ENCODE measurements at places on chromosomes 3 and 15. TPM values are rescaled to one million over a fixed set of nuclear protein-coding genes. Genes with fewer than 3 reads are reported as not detected.

Gene SLC28A2
- total RNA-seq, result not detected

Gene SPINK8
- not detected for total RNA-seq

Gene RTP3
- total RNA-seq, result not detected

Gene CLDN18
- not detected for total RNA-seq

Gene CHRM5
- total RNA-seq, result 0.06 TPM

Gene ABHD10
- total RNA-seq, result 33.1 TPM

- no peak for DNase-seq
Observed at GRCh38 chr15:69140306-69140705, 20.1 kb upstream of the GLCE start.

- no peak for DNase-seq
Observed at GRCh38 chr3:60461267-60461666, 790.0 kb downstream of the FHIT start.

GRCh38 chr3:191901741-191902140 is 440.8 kb downstream of the PYDC2 start:
- peak; percentile 4 for DNase-seq

GRCh38 chr3:135169651-135170050 is 374.6 kb downstream of the EPHB1 start:
- no peak for DNase-seq

GRCh38 chr3:109387621-109388020 is 50.3 kb upstream of the DPPA4 start:
- no peak for DNase-seq

DNA sequence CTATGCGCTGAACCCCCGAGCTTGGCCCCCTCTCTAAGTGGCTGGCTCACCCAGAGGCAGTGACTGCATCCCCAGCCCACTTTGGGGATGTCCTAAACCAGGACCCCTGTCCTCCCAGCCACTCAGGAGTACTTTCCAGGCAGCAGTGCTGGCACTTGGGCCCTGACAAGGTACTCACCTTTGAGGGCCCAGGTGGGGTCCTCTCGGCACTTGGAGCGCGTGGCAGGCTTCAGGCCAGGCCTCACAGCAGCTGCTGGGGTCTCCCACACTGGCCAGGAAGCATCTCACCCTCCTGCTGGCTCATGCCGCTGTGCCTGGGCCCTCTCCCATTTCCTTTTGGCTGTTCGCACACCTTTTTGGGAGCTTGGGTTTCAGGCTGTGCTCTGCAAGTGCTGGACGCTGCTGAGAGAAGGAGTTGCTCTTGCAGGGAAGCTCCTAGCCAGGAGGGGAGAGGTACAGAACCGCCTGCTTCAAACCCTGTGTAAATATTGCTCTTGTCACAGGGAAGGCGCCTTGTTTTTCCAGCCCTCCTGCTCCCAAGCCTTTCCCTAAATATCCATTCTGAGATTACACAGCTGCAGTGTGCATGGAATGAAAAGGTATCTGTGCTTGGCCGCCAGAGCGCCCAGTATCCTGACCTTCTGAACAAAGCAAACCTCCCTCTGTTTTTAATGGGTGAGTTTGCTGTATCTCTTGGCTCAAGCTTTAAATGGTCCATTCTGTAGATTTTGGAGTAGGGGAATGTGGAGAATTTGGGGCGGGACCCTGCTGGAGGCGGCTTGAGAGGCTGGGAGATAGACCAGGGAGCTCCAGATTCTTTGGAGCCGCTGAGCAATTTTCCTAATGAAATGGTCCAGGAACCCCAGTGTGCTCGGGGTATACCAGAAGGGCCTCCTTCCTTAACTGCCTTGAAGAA is 45.6 kb downstream of the DNASE1L3 start:
- no peak for DNase-seq

DNA sequence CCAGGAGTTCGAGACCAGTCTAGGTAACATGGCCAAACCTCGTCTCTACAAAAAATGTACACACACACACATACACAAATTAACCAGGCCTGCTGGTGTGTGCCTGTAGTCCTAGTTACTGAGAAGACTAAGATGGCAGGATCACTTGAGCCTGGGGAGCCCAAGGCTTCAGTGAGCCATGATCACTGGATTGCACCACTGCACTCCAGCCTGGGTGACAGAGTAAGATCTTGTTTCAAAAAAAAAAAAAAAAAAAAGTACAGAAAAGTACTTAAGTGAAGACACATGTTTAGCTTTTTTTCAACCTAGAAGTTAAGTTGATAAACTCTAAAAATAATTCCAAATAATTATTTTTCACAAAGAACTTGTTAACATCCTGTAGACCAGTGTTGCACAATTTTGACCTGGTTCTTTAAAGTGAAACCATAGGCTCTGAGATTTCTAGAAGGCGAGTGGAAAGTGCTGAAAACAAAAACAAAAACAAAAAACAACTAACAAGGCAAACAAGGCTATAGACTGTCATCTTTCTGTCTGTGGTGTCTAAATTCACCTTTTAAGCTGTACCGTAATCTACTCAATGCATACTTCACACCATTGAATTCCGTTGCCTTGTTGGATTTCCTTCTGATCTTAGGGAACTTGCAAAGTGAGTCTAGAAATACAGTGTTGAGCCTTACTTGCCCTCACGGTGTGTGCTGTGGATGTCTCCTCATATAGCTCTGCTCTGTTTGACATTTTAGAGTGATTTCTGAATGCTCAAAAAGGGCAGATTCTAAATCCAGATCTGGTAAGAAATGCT is 63.5 kb downstream of the CHST2 start:
- DNase-seq, result no peak

GRCh38 chr3:12393894-12394293 is 90.4 kb upstream of the TSEN2 start:
- peak; percentile 63 for DNase-seq

GRCh38 chr3:126939338-126939718 is 43.6 kb upstream of the PLXNA1 start:
- no peak for DNase-seq
